ENCODE measurements at places on chromosomes 3 and 15.

- peak; percentile 25 for DNase-seq
These were observed 39.6 kb upstream of the LAMP3 start for GRCh38 chr3:183202004-183202722.

DNA sequence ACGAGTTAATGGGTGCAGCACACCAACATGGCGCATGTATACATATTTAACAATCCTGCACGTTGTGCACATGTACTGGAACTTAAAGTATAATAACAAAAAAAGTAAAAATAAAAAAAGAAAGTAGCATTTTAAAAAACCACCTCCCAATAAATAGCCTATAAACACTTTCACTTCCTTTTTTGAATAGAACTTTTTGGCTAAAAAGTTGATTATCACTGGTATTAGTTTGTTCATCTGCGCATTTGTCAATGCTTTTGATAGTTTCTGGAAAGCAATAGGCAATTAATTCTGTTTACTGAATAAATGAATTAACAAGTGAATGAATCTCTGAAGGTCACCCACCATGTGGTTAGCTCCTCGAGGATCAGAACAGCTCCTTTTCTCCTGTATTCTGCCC lies 179.9 kb downstream of the SLC9A9 start:
- no peak for DNase-seq

GRCh38 chr3:123571264-123571972 lies 13.4 kb downstream of the HACD2 start:
- no peak for DNase-seq

GRCh38 chr3:187746442-187747281 lies 1.4 kb upstream of the BCL6 start:
- peak; percentile 48 for DNase-seq

- no peak for DNase-seq
These were observed 25.9 kb upstream of the BBX start for GRCh38 chr3:107496855-107497254.

DNA sequence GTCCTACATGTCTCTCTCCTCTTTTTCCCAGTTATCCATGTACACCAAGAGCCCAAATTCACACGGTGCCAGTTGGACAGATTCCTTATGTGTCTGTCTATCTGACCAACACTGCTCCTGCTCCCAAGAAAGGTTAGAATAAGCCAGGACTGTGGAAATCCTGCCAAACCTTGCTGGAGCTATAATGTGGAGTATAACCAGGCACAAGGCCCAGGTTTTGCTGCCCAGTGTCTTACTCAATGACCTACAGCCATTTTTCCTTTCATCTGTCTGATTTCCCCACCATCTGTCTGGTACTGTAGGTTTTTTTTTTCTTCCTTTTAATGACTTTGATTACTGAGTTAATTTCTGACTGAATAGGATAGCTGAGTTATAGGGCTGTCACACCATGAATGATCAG lies 26.5 kb upstream of the MINDY4B start:
- no peak for DNase-seq

DNA sequence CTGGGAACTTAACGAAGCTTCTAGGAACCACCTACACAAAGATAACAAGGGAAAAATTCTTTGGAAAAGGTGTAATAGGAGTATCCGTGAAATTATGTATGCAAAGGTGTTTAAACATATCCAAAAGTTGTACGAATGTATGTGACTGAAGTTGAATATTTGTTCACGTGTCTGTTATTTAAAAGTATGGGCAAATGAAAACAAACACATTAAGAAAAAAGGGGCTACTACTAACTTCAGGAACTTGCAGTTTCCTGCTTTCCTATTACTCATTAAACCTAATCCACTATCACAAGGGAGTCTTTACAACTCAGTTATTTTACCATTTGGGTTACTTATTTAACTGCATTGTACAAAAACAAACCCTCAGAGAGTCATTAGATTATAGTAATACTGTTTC lies 33.9 kb upstream of the GRAMD1C start:
- no peak for DNase-seq

GRCh38 chr3:50194128-50194902 lies 2.9 kb downstream of the GNAT1 start:
- DNase-seq = peak; percentile 76

GRCh38 chr3:189779166-189779565 lies 148.0 kb downstream of the TP63 start:
- no peak for DNase-seq

DNA sequence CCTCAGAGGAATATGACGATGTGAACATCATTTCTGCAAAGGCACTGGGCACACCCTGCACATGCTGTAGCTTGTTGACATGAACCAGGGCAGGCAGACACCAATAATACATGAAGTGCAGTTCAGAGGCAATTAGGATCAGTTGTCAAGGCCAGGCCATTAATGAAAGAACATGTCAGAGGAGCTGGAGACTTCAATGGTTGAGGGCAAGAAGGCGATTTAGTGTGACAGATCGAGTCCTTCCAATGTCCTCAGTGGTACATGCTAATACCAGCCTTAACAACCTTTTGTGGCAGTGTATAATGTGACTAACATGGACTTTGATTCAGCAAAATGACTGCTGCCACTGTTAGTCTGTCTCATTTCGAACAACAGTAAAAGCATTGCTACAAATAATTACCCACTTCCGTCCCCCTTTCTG lies 205.2 kb upstream of the NANOGP8 start:
- DNase-seq = no peak

- no peak for DNase-seq
These were observed 411 bp upstream of the C3orf70 start for GRCh38 chr3:185153171-185153771.

- DNase-seq = no peak
These were observed 14.8 kb downstream of the PRC1 start for GRCh38 chr15:90979582-90979981.

GRCh38 chr3:104887069-104887468 lies 479.6 kb upstream of the ALCAM start:
- no peak for DNase-seq

GRCh38 chr3:12439161-12439940 lies 44.9 kb upstream of the TSEN2 start:
- no peak for DNase-seq

- no peak for DNase-seq
These were observed 2.0 kb downstream of the WNT7A start for GRCh38 chr3:13877911-13878280.

DNA sequence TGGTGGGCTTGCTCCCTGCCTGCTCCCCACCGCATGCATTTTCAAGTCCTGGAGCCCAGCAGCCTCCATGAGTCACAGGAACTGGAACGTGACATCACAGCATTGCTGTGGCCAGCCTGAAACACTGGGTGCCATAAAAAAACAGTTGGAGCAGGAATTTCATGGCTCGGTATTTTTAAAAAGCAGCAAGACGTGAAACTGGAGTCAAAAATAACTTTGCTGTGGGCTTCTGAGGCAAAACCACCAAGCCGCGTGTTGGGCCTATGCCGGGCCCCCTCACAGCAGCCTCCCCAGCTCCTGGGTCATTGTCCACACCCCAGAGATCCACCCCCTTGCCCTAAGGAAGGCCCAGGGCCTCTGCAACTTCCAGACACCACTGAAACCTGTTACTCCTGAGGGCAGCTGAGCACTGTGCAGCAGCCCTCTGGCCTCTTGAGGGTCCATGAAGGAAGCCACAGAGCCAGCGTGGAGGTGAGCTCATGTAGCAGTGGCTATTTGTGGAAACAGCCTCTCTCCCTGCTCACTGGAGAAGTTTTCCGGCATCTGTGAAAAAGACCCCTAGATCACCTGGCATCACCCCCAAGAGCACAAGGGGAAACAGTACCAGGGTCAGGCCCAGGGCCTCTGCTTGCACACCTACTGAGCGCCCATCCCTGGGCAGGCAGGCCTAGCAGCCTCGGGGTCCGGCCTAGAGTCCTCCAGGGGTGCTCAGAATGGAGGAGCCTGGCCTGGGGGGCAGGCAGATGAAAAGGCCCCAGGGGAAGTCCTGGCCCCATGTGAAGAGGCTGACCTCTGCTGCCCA lies 34.0 kb upstream of the DUSP7 start:
- DNase-seq = no peak

DNA sequence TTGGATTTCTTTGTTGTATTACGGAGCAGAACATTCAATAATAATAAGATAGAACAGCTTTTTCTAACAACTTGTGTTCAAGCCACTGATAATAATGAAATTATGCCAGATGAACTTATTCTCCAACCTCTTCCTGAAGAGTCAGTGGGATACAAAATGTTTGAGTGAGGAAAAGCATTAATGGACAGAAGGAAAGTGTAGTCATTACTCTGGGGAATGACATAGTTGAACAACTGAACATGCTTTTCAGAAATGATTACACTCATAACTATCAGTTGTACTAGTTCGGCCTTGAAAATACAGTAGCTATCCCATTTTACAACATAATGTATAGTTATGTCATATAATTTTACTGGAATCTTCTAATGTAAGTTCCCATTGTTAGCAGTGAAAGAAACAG lies 55.9 kb downstream of the ALCAM start:
- no peak for DNase-seq

- DNase-seq = no peak
These were observed 53.7 kb downstream of the ST6GAL1 start for GRCh38 chr3:186984064-186984463.

- DNase-seq = no peak
These were observed 113.0 kb upstream of the GOLGA8J start for GRCh38 chr15:29969562-29970401.

GRCh38 chr3:114456742-114457141 lies 162.9 kb downstream of the TIGIT start:
- no peak for DNase-seq

GRCh38 chr3:127699416-127700300 lies 26.9 kb downstream of the ABTB1 start:
- DNase-seq = no peak

DNA sequence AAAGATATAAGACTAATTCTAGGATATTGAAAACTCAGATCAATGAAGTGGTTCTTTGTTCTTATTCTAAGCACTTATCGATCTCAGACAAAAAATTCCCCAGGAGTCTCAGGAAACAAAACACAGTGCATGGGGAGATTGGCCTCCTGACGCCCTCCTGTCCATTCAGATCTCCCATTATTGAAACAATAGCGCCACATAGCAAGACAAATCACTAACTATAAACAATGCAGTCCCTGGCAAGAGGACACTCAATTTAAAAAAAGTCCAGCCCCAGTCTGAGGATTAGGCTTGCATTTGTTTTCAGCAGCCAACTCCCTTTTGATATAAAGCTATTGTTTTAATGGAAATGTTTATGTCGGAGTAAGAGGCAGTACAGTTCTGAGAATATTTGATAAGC lies 528.2 kb downstream of the GABRG3 start:
- no peak for DNase-seq

Data from activated CD4-positive, alpha-beta T cell treated with anti-CD3 and anti-CD28 coated beads, Interleukin-2, amount 50 U/mL, for 16 hours (primary cell).